ENCODE measurements at places on chromosomes 3 and 15. TPM values are rescaled to one million over a fixed set of nuclear protein-coding genes. Genes with fewer than 3 reads are reported as not detected.

Gene TRIM42
- polyA plus RNA-seq: not detected

Gene NR1I2
- 0.73 TPM for polyA plus RNA-seq

Gene SOX14
- not detected for polyA plus RNA-seq

Gene ZMYND10
- 3.4 TPM for polyA plus RNA-seq

Gene EFHB
- 4.9 TPM for polyA plus RNA-seq

GRCh38 chr3:71103430-71103921, 480.1 kb downstream of the FOXP1 start:
- DNase-seq: no peak

GRCh38 chr3:154062513-154062912, 58.7 kb upstream of the ARHGEF26 start:
- DNase-seq: no peak

DNA sequence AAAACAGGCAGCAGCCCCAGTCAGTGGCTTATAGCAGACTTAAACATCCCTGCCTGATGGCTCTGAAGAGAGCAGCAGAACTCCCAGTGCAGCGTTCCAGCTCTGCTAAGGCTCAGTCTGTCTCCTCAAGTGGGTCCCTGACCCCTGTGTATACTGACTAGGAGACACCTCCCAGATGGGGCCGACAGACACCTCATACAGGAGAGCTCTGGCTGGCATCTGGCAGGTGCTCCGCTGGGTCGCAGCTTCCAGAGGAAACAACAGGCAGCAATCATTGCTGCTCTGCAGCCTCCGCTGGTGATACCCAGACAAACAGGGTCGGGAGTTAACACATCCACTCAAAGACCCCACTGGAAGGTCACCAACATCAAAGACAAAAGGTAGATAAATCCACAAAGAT, 93.5 kb downstream of the RFX7 start:
- no peak for DNase-seq

DNA sequence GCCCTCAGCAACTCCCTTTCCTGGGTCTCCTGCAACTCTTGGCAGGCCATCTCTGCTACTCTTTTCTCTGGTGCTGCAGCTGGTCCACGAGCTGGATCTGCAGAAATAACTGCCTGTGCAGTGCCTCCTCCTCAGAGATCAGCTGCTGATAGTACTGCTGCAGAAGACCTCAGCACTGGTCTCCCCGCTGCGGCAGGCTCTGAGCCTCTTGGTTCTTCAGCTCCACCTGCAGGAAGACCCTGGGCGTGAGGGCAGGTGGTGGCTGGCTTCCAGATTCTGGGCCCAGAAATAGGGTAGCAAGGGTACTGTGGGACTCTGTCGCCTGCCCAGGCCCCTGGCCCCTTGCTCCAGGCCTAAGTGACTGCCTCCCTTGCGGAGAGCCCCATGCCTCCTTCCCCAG, 79.7 kb upstream of the C2CD4B start:
- no peak for DNase-seq

DNA sequence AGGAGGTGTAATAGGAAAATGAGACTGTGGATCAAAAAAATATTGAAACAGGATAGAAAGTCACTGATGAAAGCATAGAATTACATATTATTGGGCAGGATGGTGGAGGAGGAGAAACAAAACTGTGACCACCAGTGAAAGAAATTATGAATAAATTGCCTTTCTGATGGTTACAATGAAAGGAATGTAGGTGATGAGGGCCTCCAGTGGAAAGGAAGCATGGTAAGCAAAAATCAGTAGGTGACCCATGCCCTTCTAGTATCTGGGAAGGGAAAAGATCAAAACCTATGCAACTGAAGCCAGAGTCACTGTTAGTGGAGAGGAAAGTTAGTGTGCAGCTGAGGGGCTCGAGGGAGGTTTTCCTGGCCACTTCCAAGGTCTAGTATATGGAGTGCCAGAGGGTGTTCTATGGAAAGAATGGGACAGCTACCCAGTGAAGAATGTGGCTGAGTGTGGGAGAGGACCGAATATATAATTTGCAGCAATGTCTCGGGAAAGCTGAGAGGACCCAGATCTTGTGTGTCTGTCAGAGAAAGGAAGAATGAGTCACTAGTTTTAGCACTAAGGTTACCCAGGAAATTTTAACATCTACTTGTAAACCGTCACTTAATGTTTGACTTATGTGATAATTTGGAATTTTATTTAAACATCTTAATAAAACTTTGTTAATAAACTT, 146.2 kb downstream of the NFKBIZ start:
- no peak for DNase-seq

- DNase-seq: no peak
Measured at GRCh38 chr3:14371573-14372474, 30.6 kb upstream of the SLC6A6 start.

DNA sequence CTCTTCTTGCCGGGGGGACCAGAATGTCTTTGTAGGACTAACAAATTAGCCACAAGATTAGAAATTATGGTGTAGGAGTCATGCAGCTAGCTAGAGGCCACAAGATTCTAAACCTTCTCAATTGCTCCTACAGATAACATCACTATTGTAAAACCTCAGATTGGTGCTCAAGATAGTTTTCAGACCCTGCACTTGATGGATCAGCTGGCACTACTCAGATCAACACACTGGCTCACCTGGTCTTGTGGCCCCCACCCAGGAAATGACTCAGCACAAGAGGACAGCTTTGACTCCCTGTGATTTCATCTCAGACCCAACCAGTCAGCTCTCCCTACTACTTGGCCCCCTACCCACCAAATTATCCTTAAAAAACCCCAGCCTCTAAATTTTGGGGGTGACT, 124.1 kb upstream of the RASGRP1 start:
- no peak for DNase-seq

DNA sequence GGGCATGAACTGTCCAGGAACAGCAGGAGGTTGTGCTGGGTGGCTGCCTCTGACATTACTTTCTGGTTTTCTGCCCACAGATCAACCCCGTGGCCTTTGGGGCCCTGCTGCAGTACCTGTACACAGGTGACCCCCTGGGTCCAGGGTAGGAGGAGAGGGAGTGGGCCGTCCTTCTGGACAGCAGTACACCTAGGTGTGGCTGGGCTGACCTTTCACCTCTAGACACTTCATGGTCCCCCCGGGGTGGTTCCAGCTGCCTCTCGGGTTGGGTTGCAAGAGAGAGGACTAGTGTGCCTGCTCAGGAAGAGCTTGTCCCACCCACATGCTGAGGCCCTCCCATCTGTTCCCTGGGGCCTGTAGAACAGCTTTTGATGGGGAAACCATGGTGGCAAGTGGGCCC, 3.7 kb downstream of the ABTB1 start:
- DNase-seq: no peak

GRCh38 chr3:8421711-8422110, 79.9 kb upstream of the LMCD1 start:
- DNase-seq: no peak

- DNase-seq: no peak
Measured at GRCh38 chr3:90062631-90063200, 955.3 kb downstream of the EPHA3 start.

- no peak for DNase-seq
Measured at GRCh38 chr3:22474706-22475445, 723.9 kb upstream of the ZNF385D start.
